ENCODE measurements at places on chromosomes 12 and 14.

GRCh38 chr12:76341436-76342030 lies 6.7 kb downstream of the BBS10 start:
- no peak for DNase-seq

DNA sequence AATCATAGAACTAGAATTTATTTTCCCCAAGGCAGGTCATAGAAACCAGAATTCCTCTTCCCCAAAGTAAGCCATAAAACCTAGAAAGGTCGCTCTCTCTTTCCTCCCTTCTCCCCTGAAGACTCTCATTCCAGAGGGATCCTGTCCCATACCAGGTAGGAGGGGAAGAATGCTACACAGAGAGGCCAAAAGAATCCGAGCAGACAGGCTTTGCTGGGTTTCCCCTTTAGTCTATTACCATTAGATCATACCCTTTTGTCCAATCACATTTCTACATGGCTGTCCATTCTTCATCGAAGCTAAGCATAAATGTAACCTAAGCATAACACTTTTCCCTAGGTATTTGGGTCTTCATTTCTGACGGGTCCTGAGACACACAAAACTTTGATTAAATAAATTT lies 204.5 kb downstream of the SPTSSA start:
- DNase-seq: no peak

DNA sequence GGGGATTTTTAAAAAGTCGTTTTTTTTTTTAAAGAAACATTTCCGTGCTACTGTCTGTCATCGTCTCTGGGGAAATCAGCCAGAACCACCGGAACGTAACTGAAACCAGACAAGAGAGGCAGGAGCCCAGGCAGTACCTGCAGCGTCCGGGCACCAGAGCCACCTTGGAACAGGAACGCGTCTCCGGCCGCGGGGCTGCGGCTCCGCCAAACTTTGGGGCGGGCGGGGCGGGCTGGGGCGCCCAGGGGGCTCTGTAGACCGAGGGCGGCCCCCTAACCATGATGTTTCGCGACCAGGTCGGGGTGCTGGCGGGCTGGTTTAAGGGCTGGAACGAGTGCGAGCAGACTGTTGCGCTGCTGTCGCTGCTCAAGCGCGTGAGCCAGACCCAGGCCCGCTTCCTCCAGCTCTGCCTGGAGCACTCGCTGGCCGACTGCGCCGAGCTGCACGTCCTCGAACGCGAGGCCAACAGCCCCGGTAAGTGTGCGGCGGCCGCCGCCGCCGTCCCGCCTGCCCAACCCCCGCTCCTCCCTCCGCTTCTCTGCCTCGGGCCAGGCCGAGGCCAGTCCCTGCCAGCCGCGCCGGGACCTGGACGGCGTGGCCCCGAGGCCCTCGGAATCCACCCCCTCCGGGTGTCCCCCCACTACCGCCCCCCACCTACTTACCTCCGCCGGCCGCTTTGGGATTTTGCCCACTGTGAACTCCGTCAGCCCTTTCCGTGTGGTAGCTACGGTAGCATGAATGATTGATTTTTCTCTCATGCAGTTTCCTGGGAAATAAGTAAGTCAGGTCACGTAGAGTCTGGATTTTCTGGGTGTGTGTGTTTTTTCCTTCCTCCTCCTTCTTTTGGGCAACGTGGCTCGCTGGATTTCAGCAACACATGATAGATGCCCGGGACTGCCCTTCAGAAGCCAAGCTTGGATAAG lies 972 bp downstream of the SAMD4A start:
- DNase-seq: peak; percentile 14

- no peak for DNase-seq
Measured at GRCh38 chr12:91040096-91040755, 17.6 kb downstream of the KERA start.

- no peak for DNase-seq
Measured at GRCh38 chr12:109088818-109089217, 4.5 kb downstream of the ALKBH2 start.

GRCh38 chr14:93989939-93990338 lies 7.2 kb upstream of the CCDC197 start:
- peak; percentile 82 for DNase-seq

DNA sequence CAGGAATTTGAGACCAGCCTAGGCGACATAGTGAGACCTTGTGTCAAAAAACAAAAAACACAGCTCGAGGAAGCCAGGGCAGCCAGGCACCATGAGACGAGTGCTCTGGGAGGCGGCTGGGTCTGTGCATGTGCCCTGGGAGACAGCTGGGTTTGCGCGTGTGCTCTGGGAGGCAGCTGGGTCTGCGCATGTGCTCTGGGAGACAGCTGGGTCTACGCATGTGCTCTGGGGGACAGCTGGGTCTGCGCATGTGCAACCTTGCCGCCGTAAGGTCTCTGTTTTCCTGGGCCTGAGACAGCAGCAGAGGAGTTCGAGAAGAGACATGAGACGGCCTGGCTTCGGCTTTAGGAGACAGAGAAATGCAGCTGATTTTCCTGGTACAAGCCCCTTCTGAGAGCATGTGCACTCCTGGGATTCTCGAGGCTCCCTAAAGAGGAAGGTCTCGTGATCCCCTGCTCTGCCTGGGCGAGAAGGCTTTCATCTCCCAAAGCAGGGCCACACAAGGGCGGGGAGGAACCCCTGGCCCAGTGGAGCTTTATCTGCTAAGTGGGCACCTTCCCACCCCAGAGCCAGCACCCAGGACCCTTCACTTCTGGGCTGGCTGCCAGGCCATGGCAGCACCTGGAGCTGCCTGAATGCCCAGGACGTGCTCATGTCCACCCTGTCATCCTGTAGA lies 3.5 kb upstream of the BDKRB1 start:
- no peak for DNase-seq

GRCh38 chr12:131383291-131383690 lies 327.6 kb upstream of the SFSWAP start:
- no peak for DNase-seq

DNA sequence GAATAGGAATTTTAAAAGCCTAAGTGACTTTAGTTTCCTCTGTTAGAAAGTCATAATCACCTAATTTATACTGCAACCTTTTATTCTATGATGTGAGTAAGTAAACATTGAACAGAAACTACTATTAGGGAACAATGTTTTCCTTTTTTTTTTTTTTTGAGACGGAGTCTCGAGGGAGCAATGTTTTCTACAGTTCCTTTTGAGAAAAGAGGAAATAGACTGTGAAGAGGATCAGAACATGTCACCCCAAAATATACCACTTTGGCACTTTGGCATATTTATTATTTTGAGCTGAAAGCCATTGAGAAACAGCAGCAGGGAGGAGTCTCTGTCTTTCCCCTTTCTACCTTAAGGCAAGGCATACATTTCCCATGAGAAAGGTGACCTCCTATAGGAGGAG lies 162.7 kb upstream of the CNOT2 start:
- DNase-seq: no peak

- DNase-seq: no peak
Measured at GRCh38 chr12:132481345-132481744, 8.6 kb upstream of the FBRSL1 start.

Data from HepG2 (cell line).